ENCODE measurements at places on chromosomes 11 and 22.

- no peak for DNase-seq
Observed at GRCh38 chr11:76735841-76736240, 47.3 kb upstream of the TSKU start.

DNA sequence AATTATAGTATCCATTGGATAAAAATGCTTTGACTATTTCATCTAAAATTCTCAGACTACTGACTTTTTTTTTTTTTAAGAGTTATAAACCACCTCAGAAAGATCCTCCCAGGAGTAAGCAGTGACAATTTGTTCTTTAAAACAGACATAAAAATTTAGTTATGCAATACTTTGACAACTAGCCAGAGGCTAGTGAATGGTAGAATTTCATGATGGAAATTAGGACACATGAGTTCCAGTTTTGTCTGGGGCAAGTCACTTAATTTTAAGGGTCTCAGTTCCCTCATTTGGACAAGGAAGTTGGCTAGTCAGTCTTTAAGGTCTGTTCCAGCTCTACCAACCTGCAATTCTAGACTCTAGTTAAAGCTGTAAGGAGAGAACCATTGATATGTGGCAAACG is 2.9 kb downstream of the IL18 start:
- no peak for DNase-seq

GRCh38 chr11:76599041-76600013 is 71.2 kb downstream of the LRRC32 start:
- DNase-seq: no peak

GRCh38 chr11:77035580-77035979 is 1.4 kb downstream of the B3GNT6 start:
- no peak for DNase-seq

GRCh38 chr22:20043997-20044342 is 23.1 kb downstream of the TANGO2 start:
- DNase-seq: no peak

GRCh38 chr11:79342236-79342635 is 98.6 kb downstream of the TENM4 start:
- DNase-seq: no peak

DNA sequence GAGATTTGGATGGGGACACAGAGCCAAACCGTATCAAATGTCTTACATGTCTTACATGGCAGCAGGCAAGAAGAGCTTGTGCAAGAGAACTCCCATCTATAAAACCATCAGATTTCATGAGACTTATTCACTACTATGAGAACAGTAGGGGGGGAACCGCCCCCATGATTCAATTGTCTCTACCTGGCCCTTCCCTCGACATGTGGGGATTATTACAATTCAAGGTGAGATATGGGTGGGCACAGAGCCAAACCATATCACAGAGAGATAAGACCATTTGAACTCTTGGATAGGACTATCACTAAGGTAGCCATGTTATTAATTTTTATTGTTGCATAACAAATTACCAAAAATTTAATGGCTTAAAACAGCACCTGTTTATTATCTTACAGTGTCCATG is 611.7 kb downstream of the SOX6 start:
- no peak for DNase-seq

- DNase-seq: no peak
Observed at GRCh38 chr11:78425399-78426070, 7.9 kb upstream of the GAB2 start.

DNA sequence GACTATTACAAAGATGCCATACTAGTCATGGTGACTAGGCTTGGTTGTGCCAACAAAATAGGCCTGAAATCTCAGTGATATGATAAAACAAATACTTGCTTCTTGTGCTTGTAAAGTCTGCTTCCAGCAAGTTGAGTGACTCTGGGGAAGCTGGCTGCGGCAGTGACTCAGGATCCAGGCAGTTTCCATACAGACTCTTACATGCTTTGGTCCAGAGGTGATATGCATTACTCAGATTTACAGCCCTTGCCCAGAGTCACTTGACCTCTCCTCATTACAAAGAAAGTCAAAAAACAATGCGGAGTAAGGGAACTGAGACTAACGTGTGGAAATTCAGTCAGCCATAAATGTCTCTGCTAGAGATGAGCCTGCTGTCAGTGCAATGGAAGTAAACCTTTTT is 387.5 kb downstream of the KCNA4 start:
- DNase-seq: no peak

GRCh38 chr11:72317982-72318381 is 74.0 kb upstream of the PHOX2A start:
- no peak for DNase-seq

GRCh38 chr11:124890683-124891372 is 6.8 kb downstream of the ROBO4 start:
- DNase-seq: no peak

- no peak for DNase-seq
Observed at GRCh38 chr22:49023161-49023878, 804.4 kb downstream of the BRD1 start.

Data from CD4-positive, alpha-beta T cell treated with Interferon alpha-2 for 1 hour (primary cell).